A172 (cell line): ENCODE measurements at places on chromosomes 1 and 21.

- peak; percentile 78 for DNase-seq
Observed at GRCh38 chr1:193654951-193655735, 468.7 kb upstream of the B3GALT2 start.

- no peak for DNase-seq
Observed at GRCh38 chr1:164728719-164729118, 169.7 kb downstream of the PBX1 start.

- DNase-seq, result peak; percentile 10
Observed at GRCh38 chr1:14597343-14598006, 1.0 kb upstream of the KAZN start.

DNA sequence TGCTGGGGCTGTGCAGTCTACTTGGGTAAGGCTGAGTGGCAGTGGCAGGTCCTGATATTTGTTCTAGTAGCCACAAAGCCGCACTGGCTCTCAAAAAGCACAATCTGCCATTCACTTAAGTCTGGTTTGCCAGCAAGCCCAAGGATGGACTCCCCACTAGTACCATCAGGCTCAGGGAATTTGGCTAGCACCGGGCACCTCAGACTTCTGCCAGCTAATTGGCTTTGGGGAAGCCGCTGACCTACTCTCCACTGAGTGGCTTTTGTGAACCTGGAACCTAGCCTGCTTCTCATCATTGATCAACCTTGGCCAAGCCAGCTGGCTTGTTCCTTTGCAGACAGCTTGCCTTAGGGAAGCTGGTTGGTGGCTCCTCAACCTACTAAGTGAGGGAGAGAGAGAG, 83.1 kb downstream of the ESRRG start:
- DNase-seq, result no peak

- DNase-seq, result no peak
Observed at GRCh38 chr1:5908461-5909375, 83.5 kb downstream of the NPHP4 start.

GRCh38 chr1:45354838-45355237, 14.6 kb upstream of the MUTYH start:
- no peak for DNase-seq

GRCh38 chr1:181021811-181022434, 747 bp downstream of the STX6 start:
- peak; percentile 77 for DNase-seq

DNA sequence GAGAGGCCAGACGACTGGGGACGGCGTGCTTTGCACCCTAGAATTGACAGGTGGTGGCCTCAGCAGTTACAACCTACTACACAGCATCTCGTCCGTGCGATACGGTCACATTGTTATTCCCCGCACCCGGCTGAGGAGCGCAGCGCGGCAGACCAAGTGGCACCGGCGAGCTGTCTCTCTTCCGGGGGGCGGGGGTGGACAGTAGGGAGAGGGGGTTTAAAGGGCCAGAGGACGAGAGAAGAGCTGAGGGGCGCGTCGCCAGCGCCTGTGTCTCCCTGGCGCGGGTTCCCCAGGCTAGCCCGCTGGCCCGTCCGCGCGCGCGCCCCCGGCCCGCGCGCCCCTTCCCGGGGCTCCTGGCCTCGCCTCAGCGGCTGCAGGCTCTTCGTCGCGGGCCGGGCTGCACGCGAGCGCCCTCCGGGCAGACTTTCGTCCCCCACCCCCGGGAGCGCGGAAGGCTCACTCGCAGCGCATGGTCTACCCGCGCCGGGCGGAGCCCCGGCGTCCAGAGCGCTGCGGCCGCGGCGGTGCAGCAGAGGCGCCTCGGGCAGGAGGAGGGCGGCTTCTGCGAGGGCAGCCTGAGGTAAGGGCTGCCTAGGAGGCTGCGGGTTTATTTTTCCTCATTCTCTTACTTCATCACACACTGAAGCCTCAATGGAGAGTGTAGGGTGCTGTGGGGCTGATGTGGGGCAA, at the start of gene PDE4B:
TSS of gene PDE4B (plus strand) at position 227 of the 690 bp plus-strand sequence.
- no peak for DNase-seq

DNA sequence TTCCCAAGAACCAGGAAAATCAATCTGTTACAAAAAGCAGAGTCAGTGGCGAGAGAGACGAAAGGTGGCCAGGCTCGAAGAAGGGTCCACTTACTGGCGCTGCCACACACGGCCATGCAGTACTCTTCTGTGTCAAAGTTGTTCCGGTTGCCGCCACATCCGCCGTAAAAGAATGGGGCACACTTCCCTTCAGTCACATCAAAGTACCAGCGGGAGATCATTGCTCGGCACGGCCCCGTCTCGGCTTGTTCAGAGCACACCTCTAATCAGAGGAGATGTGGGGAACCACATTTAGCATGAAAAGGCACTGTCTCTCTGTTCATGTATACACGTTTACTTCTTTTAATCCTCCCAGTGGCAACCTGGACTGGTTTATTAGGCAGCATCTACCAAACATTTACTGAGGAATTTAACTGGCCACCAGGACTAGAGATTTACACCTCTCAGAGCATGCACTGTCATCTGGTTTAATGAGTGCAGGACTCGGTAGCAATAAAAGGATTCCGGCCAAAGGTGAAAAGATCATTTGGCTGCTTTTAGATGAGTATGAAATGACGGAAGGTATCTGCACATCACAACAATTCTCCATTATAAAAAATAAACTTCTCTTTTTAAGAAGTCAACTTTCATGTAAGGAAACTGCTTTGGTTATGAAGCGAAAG, 170.5 kb downstream of the APP start:
- DNase-seq, result no peak

DNA sequence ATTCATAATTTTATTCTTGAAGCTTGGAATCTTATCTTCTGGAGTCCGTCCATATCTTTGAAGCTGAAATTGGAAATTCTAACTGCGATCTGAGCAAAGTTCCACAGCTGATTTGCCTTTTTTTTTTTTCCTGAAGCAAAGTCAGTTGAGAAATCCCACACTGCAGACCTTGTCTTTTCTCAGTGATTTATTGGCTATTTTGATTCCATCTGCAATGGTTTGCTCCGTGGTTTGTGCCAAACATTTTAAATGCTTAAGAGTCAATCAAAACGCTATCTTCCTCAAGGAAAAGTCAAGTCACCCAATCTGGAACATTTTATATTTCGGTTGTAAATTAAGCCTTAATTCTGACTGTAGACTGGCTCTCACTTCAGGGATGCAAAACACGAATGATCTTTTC, 88.2 kb upstream of the GRIK1 start:
- no peak for DNase-seq

- DNase-seq, result no peak
Observed at GRCh38 chr1:109816175-109816811, 52.6 kb upstream of the EPS8L3 start.

DNA sequence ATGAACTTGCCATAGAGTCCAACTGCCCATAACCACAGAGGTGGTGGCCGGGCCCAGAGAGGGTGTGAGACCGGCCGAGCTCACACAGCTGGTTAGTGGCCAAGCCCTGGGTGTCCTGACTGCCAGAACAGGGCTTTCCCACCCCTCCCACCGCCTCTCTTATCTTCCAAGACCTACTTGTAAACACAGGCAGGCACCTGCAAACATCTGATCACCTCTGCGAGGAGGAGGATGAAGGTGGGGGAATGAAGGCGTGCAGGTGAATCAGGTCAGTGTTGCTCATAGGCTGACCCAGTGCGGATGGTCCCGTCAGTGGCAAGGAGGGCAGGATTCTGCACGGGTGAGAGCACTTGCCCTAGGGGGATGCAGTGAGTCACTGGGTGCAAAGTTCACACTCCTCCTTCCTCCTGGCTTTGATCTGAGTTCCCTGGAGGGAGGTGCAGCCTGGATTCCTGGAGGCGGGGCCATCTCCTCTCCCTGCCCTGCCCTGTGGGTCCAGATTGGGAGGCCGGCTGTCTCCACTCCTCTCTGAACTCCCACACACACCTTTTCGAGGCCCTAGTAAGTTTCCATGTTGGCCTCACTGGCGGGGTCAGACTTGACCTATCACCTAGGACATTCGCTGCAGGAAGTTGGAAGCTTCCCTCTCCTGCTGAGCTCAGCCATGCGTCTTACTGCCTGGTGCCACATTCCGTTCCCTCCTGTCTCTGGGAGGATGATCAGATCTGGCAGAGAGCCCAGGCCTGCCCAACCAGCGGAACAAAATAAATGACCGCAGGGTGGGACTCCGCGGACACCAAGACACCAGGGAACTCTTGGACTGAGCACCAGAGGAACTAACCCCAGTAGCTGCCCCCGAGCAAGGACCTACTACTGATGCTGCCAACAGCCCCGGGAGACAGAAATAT, 7.3 kb downstream of the UQCRHL start:
- DNase-seq, result peak; percentile 86

- no peak for DNase-seq
Observed at GRCh38 chr1:20143734-20144565, 4.8 kb downstream of the PLA2G2F start.

- DNase-seq, result no peak
Observed at GRCh38 chr1:158494796-158495195, 22.8 kb downstream of the OR10R2 start.

GRCh38 chr1:164664127-164664526, 105.1 kb downstream of the PBX1 start:
- no peak for DNase-seq

DNA sequence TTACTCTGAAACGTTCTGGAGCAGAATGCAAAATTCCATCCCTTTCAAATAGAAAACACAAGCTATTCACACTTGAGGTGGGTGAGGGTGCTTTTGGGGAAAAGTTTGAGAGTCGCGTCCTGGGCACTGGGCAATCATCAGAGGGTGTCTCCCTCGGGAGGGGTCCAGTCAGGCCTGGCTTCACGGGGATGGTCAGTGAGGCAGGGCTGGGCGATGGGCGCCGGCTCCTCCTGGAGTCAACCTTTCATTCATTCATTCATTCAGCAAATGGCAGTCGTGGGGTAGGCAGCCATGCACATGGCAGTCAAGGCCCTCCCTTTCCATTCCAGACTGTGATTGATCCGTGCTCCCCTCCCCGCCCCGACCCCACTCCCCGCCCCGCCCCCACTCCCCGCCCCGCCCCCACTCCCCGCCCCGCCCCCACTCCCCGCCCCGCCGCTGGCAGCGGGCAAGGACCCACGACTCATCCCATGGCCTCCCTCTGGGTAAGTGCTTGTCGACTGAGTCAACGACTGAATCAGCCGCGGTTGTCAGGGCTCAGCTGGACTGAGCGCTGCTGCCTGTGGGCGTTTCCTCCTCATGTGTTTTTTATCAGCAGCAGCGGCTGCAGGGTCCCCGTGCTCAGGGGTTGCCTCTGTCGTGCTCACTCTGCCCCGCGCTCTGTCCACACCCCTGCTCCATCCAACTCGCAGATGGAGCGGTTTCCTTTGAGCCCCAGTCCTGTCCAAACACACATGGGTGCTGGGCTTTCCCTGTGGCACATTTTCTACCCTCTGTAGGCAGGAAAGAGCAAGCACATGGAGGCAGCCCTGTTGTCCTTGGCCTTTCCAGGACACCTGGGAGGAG, 12.5 kb upstream of the SPSB1 start:
- peak; percentile 84 for DNase-seq
